ENCODE measurements at places on chromosomes 1 and 21.

- DNase-seq: no peak
Observed at GRCh38 chr1:191101960-191102359, 624.3 kb upstream of the BRINP3 start.

- no peak for DNase-seq
Observed at GRCh38 chr1:245600658-245601057, 445.9 kb downstream of the KIF26B start.

GRCh38 chr1:113800487-113800886 lies 11.8 kb downstream of the RSBN1 start:
- no peak for DNase-seq

- no peak for DNase-seq
Observed at GRCh38 chr1:226530591-226530990, 18.0 kb upstream of the STUM start.

DNA sequence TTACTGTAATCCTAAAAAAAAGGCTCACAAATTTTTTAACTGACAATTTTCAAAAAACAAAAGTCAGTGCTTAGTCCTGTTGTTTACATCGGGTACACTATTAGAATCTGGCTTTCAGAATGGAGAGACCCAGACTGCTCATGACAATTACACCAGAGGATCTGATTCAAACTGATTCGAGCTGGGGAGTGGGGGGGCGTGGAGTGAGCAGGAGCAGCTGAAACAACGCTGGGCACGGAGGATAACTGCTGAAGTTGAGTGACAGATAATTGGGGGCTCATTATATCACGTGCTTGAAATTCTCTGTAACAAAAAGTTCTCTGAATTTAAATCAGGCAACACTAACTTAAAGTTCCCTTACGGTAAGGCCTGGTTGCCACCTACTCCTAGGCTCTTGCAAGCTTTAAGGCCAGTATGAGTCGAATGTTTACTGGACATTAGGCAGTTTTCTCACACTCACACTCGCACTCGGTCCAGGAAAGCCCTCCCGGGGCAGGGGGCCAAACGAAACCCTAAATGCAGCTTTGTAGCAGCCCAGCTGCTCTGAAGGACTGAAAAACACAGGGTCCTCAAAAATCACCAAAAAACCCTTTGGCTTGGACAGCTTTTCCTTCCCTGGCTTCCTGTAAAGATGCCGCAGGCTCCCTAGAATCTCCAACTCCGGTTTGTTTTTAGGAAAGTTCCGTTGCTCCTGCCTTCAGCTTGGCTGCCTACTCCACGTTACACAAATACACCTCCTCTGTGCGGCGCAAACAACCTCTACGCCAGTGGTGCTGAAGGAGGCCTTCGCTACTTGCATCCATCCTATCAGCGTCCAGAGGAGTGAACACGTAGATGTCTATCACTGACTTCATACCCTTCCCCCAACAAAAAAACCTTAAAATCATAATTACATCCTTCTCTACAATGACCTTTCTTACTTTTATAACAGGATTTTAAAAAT lies 42.9 kb downstream of the CAPZB start:
- DNase-seq: no peak

DNA sequence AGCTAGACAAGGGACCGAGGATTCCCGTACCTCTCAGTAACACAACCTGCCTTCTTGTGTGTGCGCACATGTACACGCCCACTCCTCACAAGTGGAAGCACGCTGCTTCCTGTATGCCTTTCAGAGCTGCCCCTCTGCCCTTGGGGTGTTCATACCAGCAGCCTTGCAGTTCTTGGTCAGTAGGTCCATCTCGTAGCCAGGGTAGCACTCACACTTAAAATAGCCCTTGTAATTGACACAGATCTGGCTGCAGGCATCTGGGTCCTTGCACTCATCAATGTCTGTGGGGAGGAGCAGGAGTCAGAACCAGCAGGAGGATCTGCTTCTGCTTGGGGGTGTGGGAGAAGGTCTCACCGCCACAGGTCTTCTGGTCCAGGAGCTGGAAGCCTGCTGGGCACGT lies 32.6 kb upstream of the MAGOH start:
- no peak for DNase-seq

GRCh38 chr1:175792136-175792535 lies 48.7 kb upstream of the TNR start:
- DNase-seq: no peak

- DNase-seq: no peak
Observed at GRCh38 chr1:35577071-35577998, 4.2 kb downstream of the TFAP2E start.

GRCh38 chr1:168369655-168370054 lies 89.0 kb downstream of the TBX19 start:
- no peak for DNase-seq

GRCh38 chr21:33512481-33512880 lies 21.0 kb upstream of the DNAJC28 start:
- no peak for DNase-seq

DNA sequence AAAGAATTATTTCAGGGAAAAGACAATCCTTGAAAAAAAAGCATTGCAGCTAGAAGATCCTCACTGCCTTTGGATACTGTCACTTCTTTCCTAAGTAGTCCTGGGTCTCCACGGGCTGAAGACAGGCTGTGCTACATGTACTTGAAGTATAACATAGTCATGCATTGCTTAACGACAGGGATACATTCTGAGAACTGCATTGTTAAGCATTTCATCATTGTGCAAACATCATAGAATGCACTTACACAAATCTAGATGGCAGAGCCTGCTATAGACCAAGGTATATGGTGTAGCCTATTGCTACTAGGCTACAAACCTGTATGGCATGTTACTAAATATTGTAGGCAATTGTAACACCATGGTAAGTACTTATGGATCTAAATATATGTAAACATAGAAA lies 54.0 kb downstream of the KIAA0040 start:
- no peak for DNase-seq

DNA sequence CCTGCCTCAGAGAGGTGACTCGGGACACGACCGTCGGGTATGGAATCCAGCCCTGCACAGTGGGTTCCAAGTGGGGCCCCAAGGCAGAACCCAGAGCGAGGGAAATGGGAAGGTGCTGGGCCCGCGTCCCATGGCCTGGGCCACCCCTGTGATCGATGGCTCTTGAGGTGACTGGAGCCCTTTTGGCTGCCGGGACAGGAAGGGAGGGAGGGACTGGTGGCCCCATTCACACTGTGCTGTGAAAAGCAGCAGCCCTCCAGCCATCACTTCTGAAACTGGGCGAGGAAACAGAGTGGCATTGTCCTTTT lies 110.4 kb upstream of the IFFO2 start:
- DNase-seq: no peak

- DNase-seq: no peak
Observed at GRCh38 chr1:113253187-113253586, 137.1 kb upstream of the MAGI3 start.

DNA sequence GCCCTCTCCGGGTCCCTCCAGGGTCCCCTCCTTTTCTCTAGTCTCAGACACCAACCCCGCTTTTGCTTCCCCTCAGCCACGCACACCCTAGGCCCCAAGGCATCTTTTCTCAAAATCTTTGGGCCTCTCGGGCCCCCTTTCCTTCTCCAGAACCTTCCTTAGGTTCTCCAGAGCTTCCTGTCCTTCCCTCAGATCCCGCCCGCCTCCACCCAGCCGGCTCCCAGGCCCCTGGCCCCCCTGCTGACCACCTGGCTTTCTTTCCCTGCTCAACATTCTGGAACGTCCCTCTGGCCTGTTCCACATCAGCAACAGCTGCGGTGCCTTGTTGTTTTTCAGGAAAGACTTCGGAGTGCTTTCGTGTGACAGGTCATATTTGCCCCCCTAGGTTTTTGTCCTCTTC lies 1.2 kb downstream of the ZDHHC18 start:
- no peak for DNase-seq

- DNase-seq: no peak
Observed at GRCh38 chr1:37978541-37978940, 11.3 kb downstream of the SF3A3 start.

DNA sequence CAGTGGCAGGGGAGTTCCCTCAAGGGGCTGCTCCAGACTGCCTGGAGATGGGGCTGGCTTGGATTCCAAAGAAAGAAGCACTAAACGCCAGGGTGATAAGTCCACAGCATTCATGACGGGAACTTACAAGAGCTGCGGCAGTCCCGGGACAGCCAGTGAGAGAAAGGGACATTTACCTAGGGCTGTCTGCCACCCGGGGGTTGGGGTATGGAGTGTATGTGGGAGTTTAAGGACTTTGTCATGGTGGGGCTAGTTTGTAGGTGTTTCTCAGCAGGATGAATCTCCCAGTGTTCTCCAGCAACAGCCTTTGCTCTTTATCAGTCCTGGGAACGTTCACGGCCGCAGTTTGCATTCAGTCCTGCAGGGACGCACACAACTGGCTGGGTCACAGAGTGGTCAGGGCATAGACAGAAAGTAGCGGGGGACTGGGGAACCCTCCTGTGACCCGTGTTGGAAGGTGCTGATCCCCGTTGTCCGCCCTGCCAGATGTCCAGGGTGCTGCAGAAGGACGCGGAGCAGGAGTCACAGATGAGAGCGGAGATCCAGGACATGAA lies 41.4 kb upstream of the HMGN1 start:
- no peak for DNase-seq

- DNase-seq: no peak
Observed at GRCh38 chr1:80666073-80666472, 1134.7 kb upstream of the ADGRL2 start.

GRCh38 chr1:81010126-81010525 lies 790.6 kb upstream of the ADGRL2 start:
- no peak for DNase-seq

GRCh38 chr1:37483785-37484184 lies 9.4 kb downstream of the ZC3H12A start:
- DNase-seq: no peak

DNA sequence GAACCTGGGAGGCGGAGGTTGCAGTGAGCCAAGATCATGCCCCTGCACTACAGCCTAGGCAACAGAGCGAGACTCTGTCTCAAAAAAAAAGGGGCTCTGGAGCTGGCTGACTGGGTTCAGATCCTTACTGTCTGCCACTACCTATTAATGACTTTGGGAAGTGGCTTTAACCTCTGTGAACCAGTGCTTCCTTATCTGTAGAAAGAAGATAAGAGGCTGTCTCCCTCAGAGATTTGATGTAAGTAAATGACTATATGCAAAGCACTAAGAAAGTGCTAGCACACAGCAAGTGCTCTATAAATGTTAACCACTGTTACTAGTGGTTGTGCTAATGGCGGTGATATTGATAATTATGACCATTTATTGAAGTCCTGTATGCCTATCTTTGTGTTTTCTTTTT lies 94.6 kb downstream of the VPS13D start:
- DNase-seq: no peak

- DNase-seq: peak; percentile 20
Observed at GRCh38 chr1:2091611-2092604, 41.7 kb downstream of the PRKCZ start.

GRCh38 chr1:29062157-29062942 lies 61.4 kb downstream of the TMEM200B start:
- DNase-seq: no peak

- DNase-seq: no peak
Observed at GRCh38 chr1:20988943-20989342, 187.8 kb downstream of the EIF4G3 start.

- no peak for DNase-seq
Observed at GRCh38 chr1:221072214-221072613, 193.0 kb downstream of the HLX start.

GRCh38 chr1:31675756-31676155 lies 28.1 kb downstream of the COL16A1 start:
- no peak for DNase-seq

DNA sequence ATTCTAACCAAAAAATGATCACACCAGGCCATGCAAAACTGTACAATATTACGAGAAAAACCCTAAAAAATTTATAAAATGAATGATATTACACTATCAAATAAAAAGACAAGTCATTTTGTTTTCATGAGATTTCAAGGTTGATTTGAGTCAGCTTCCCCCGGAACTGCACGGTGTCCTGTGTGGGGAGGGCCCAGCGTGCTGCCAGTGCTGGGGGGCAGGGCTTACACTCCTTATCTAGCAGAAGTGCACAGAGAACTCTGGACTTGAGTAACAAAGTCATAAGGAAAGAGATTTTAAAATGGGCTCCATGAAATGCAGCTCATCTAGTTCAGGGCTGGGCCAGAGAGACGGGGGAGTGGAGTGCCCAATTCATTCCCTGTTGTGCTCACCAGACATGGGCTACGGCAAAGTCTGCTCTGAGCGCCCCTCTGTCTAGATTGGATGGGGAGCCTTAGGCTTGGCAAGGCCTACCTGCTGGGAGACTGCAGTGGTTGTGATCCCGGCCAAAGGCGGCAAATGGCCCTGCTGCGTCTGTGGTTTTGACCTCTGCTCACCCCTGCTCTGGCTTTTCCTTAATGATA lies 50.1 kb downstream of the COQ8A start:
- DNase-seq: no peak

DNA sequence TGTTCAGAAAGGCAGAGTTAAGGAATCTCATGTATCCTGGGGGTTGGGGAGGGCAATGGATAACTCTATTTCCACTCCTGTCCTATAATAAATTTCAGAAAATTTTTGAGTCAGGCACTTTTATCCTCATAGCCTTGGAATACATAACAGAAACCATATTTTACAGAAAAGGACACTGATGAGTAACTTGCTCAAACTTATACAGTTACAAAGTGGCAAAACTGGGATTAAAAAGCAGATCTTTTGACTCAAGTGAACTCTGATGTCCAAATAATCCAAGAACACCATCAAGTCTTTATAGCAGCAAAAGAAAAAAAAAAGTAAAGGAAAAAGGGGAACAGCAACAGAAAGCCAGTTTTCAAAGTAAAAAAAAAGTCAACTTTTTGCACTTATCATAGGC lies 36.9 kb downstream of the PHC2 start:
- DNase-seq: no peak

DNA sequence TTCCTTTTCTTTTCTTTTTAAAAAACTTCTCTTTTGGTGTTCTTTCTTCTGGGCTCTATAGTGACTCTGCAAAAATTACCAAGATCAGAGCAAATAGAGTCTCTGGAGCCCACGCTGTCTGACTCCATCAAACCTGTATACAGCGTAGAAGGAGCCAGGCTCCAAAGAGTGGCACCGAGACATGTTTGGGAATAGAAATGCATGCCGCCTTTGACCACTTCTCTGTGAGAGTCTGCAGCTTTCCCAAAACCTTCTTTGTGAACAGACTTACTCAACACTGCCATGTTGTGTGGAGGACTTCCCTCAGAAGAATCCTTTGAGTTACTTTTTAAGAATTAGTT lies 55.3 kb downstream of the GORAB start:
- DNase-seq: no peak

- DNase-seq: no peak
Observed at GRCh38 chr1:38077523-38078147, 31.0 kb upstream of the POU3F1 start.

GRCh38 chr1:244230470-244230869 lies 179.4 kb downstream of the ZBTB18 start:
- no peak for DNase-seq

All from activated T-helper 1 cell treated with anti-CD3 and anti-CD28 coated beads, Interleukin-2, amount 50 U/mL, for 16 hours (primary cell).